Activated CD8-positive, alpha-beta memory T cell treated with anti-CD3 and anti-CD28 coated beads for 48 hours (primary cell): ENCODE measurements at places on chromosomes 16 and 17.

DNA sequence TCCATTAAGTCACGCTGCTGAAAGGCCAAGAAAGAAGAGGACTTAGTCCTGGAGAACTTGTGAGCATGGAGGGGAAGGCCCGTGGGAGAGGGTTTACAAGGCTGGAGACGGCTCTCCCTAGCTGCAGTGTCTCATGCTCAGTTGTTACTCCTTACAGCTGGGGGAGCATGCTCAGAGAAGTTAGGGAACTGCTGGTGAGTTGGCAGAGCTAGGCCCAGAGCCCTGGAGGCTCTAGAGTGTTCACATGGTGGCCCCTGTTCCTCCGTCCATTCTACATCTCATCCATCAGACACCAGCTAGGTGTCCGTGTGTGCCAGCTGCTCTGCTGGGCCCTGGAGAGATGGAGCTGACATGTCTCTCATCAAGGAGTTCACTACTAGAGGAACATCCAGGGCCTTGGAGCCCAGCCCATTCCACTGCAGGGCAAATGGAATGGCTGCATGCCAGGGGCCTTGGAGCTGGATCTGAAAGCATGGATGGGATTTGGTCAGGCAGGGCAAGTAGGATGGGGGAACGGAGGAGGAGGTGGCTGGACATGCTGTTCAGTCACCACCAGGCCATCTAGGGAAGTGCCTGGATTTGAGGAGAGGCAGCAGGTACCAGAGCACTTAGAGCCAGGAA is 6.3 kb downstream of the XYLT2 start:
- no peak for DNase-seq

- DNase-seq: no peak
These were observed 4.7 kb downstream of the CDC42EP4 start for GRCh38 chr17:73307130-73307529.

DNA sequence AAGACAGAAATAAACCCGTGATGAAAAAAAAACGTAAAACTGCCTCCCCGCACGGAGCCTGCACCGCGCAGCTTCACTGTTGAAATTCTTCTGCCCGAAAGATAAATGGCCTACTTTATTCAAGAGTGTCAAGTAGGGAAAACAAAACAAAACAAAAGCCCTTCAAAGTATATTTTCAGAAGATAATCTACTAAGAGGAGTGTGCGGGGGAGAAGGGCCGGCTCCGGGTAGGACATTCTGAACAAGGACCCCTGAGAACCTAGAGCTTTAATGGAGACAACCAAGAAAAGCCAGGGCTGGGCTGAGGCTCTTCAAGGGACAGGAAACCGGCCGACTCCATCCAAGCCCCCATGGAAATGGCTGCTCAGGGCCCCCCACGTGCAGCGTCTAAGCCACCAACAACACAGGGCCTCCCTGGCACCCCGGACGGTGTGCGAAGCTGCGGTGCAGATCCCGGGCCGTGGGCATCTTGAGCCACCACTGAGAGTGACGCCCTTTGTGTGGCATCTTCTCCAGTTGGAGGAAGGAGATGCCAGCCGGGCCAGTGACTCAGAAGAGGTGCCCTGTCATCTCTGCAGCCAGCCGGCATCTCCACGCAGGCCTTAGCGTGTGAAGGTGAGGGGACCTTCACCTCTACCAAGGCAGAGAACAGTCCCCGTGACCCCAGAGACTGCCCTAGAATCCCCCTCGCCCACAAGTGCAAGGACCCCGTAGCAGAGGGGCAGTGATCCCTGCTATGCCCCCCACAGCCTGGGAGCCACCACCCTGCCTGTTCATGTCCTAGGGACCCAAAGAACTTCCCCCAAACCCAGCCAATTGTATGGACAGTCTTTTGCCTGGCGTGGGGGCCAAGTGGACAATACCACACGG is 250.8 kb downstream of the C16orf95 start:
- no peak for DNase-seq

- DNase-seq: no peak
These were observed 111.1 kb downstream of the AIPL1 start for GRCh38 chr17:6323626-6324356.

GRCh38 chr16:72997141-72997542 is 50.8 kb downstream of the ZFHX3 start:
- no peak for DNase-seq

GRCh38 chr16:25371342-25371741 is 113.7 kb upstream of the ZKSCAN2 start:
- DNase-seq: no peak

DNA sequence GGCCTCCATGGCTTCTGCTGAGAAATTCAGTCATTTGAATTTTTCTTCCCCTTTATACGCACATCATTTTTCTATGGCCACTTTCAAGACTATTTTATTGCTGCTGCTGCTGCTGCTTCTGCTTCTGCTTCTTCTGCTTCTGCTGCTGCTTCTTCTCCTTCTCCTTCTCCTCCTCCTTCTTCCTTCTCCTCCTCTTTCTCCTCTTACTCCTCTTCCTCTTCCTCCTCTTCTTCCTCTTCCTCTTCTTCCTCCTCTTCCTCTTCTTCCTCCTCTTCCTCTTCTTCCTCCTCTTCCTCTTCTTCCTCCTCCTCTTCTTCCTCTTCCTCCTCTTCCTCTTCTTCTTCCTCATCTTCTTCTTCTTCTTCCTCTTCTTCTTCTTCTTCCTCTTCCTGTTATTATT is 22.4 kb downstream of the CPD start:
- DNase-seq: no peak

DNA sequence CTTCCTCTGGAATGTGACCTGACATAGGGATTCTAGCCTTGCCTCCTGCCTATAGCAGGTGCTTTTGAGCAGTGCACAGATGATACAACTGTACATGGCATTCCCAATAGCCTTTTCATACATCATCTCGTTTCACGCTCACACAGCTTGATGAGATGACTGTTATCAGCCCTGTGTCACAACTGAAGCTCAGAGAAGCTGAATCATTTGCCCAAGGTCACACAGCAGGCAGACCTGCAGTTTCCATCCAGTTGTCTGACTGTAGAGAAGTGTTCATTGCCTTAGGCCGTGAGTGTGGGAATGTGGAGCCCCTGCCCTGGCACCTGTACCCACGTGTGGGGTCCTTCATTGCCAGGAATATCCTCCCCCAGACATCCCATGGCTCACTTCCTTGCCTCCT is 20.1 kb downstream of the WFDC1 start:
- DNase-seq: no peak

DNA sequence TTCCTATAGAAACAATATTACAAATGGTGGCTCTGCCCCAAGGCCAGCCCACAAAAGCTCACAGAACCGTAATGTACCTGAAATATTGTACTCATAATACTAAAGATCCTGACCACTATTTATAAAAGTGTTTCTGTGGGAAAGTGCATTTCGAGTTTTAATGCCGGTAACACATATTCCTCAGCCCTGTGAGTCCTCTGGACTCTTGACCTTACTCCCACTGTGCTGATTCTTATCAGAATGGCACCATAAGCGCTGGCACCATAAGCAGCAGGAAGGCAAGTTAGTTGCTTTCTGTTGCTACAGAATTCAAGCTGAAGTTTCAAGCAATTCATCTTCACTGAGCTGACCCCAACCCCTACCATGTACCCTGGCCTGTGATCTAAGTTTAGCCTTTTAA is 36.4 kb upstream of the MED13 start:
- DNase-seq: no peak

GRCh38 chr16:27720731-27721530 is 171.0 kb downstream of the KATNIP start:
- no peak for DNase-seq

DNA sequence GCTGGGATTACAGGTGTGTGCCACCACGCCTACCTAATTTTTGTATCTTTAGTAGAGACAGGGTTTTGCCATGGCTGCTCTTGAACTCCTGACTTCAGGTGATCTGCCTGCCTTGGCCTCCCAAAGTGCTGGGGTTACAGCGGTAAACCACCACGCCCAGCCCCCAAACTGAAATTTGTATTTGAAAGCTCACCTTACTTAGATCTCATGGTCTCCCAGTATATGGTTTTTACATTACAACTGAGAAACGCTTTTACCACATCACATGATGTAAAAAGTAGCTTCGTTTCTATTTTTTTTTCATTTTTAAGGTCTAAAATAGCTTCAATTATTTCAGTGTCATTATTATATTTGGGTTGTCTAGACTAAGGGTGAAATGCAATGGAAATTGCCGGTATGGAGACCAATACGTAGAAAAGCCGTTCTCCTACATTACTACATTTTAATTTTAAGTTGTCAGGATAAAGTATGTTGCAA is 93.3 kb downstream of the BCAS3 start:
- no peak for DNase-seq

DNA sequence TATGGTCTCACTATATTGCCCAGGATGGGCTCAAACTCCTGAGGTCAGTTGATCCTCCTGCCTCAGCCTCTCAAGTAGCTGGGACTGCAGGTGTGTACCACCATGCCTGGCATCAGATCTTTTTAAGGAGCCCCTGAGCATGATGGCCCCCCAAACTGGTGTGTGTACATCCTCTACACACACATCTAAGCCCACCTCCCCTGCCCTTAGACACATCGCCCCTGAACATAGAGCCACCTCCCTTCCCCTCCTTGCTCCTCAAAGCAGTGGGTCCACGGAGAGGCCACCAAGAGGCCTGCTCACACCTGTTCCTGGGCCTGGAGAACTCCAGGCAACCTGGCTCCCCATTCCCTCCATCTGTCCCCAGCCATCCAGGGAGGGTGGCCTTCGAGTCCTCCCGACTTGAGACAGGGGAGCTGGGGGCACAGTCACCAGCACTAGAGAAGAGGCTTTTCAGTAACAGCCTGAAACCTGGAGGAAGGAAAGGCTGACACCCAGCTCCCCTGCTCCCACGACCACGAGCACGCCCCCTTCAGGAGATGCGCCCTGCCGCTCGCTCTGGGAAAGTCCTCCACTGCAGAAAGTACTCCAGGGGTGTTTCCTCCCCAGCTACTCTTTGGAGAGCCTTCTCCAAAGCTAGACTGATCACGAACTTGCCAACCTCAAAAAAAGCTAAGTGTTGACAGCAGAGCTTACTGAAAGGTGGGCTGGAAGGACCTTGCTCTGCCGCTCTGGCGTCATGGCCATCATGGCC is 12.6 kb upstream of the PRR29 start:
- no peak for DNase-seq

DNA sequence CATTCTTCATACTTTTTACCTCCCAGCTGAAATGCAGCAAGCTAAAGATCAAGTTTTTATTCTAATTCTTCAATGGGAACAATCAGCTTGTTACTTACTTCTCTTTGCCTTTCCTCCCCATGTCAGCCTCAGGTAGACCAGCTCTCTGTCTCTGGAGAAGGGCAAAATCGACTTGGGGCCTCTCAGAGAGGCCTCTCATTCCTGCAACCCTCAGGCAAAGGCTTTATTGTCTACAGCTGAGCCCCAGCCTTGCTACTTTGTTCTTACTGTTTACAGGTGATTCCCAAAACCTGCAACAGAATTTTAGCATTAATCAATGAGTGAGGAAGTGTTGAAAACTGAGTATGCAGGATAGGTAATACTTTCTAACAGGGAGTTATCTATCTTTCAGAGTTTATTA is 148.6 kb downstream of the KIF2B start:
- DNase-seq: no peak

GRCh38 chr17:76408037-76408849 is 23.8 kb downstream of the SPHK1 start:
- DNase-seq: peak; percentile 26

GRCh38 chr17:59561042-59561441 is 4.4 kb upstream of the DHX40 start:
- DNase-seq: no peak

DNA sequence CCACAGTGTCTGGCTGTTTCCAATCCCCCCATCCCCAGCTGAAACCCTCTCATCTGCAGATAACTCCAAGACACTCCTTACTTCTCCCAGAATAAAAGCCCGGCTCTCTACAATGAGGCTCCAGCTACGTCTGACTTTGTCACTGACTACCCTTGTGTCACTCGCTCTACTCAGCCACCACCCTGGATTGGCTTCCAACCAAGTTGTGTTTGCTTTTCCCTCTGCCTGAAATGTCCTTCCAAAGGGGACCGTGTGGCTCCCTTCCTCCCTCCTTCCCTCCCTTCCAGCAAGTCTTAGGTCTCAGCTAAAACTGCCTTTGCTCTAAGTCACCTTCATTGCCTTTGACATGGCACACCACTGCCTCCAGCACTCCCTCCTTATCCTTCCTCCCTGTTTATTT is 42.8 kb downstream of the CDH1 start:
- no peak for DNase-seq

DNA sequence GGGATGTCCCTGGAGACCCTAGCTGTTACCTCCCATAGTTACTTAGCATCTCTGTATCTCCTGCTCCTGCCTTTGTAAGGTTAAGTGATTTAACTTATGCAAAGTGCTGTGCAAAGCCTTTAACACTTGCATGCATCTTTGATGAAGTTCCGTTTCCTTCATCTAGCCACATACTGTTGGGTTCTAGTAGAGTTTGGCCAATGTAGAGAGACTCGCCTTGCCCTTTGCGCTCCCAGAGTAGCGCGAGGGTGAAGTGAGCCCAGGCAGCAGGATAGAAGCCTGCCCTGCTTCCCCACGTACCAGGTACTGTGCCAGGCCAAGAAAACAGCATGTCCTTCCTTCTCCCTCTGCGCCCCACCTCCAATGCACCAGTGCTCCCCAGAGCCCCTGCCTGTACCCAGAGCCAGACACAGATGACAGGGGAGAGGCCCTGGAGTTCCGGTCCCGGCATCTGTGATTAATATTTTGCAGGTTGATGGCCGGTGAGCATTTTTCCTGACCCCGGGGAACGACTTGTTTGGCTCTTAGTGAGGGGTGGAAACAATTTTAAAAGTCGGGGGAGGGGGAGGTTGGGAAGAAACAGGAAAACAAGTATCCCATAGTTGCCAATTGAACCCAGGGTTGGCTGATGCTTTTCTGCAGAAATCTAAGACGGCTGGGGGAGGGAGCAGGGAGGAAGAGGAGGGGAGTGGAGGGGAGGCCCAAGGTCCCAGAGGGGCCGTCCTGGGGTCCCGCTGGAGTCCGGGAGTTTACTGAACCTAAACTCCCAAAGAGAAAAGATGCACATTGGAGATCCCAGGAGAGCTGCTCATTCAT is 13.1 kb upstream of the CDC42EP4 start:
- no peak for DNase-seq

DNA sequence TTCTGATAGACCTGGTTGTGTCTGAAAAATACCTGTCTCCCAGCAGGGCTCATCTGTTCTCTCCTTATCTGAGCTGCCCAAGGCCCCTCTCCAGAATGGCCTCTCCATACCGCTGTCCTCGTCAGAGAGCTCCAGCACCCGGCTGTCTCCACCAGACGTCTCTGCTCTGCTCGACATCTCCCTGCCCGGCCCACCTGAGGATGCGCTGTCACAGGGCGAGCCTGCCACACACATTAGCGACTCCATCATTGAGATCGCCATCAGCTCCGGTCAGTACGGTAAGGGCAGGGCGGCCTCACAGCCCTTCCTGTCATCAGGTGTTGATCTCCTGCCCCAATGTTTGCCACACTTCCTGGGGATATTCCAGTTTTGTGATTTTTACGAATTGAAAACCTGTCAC is 10.2 kb upstream of the JPT2 start:
- no peak for DNase-seq

- DNase-seq: no peak
These were observed 189.4 kb downstream of the WWOX start for GRCh38 chr16:78288888-78289287.
